ENCODE measurements at places on chromosomes 1 and 21.

DNA sequence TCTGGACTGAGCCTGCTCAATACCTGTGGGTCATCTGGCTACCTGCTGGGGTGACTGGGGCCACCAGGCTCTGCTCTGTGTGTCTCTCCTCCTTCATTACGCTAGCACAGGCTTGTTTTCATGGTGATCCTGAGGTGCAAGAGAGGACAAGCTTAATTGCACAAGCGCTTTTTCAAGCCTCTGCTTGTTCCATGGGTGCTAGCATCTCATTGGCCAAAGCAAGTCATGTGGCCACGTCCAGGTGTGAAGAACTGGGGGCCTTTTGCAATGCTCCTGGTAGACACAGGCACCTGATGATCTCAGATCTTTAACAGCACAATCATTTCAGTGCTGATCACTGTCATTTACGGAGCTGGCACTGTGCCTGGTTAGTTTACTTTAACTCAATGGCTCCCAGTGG lies 114.6 kb downstream of the KAZN start:
- ATAC-seq = peak; percentile 91

- no peak for ATAC-seq
These were observed 44.8 kb upstream of the CACYBP start for GRCh38 chr1:174954671-174955669.

DNA sequence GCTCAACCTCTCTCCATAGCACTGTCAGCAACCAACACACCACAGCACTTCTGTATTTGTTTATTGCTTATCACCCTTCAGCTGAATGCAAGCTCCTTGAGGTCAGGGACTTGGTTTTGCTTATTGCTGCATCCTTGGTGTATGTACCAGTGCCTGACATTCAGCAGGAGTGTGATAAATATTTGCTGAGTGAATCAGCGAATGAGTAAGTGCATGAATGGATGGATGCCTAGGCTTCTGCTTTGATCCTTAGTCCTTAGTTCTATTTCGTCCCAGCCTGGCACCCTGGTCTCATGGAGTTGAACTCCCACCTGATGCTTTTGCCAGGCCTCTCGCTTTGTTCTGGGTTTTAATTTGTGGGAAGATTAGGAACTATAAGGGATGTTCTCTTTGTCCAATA lies 88.2 kb downstream of the ZSCAN20 start:
- ATAC-seq = no peak

DNA sequence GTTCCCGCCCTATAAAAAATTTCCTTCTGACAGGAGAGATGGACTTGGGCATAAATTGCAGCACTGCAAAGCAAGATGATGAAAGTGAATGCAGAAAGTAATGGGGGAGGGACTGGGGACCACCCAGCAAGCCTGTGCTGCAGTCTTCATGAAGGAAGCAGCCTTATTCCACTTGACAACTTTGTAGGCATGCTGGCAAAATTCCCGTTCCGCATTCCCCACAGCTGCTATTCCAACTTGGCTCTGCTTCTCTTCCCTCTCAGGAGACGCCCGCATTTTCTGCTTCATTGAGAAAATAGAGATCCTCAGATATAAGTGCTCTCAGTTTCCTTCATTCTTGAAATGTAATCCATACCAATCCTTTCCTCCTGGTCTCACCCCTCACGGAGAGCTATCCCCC lies 2.4 kb downstream of the HMGB4 start:
- ATAC-seq = no peak

DNA sequence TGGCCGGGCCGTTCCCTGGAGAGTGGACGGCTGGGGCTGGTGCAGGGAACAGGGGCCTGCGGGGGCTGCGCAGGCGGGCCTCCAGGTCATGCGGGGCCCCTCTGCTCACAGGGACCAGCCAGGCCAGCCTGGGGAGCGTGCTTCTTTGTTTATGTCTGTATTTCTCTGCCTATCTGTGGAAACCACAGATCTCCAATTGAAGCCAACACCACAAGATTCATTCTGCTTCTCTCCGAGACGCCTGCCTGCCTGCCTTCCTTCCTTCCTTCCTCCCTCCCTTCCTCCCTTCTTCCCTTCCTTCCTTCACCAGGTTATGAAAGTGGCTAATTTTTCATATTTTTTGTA lies 39.9 kb upstream of the HMGN1 start:
- no peak for ATAC-seq

DNA sequence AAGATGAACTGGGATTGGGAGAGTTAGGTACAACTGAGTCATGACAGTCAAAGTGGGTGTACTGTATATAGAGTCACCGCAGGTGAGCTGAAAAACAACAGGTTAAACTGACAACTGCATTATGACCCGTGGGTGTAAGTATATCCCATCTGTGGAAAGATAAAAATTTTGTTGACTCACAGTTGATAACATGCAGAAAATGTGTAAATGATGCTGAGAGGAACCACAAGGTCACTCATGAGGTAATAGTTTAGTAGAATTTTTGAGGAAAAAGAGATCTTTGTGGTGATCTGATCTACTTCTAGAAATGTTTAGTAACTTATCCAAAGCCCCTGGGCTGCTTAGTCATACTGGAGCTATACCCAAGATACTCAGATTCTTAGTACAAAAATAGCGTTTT lies 838 bp downstream of the OR2C3 start:
- no peak for ATAC-seq

- ATAC-seq = no peak
These were observed 25.4 kb upstream of the PARP1 start for GRCh38 chr1:226433341-226433720.

GRCh38 chr1:189323091-189323490 lies 1154.6 kb downstream of the BRINP3 start:
- no peak for ATAC-seq

DNA sequence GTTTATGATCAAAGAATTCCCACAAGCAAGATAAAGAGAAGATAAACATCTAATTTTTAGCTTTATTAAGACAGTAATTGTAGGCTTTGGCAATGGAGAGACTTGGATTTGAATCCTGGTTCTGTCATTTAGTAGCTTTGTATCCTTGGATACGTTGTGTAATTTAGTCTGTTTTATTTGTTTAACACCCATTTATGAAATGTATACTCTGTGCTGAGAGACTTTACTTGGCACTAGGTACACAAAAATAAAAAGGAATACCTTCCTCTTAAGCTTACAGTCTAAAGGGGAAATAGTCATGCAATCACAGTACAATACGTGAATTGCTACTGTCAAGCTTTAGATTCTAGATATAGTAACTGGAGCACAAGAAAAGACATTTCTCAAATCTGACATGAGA lies 23.8 kb downstream of the ZMPSTE24 start:
- no peak for ATAC-seq

DNA sequence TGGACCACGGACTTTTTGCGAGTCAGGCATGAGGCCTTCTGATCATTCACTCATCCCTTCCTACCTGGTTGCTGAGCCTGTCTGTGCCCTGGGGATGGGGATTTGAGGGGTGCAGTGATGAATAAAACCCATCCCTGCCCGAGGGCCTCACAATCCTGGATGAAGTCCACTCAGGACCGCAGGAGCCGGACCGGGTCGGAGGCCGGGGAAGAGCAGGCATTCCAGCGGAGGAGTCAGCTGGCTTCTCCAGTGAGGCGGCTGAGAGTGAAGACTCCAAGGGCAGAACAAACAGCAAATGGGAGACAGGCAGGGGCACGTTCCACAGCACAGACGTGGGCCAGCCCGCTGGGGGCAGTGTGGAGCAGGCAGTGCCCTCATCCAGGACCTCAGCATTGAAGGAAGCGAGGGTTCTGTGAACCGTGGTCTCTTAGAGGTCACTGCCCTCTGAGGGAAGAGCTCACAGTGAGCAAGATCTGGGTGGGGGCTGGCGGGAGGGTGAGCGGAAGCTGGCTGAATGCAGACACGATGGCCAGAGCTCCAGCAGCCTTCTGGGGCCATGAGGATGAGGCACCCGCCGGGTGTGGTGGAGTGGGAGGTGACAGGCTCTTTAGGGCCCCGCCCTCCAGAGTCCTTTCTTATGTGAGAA lies 10.9 kb upstream of the LRRC3 start:
- peak; percentile 28 for ATAC-seq

GRCh38 chr1:221779771-221780170 lies 37.9 kb upstream of the DUSP10 start:
- ATAC-seq = peak; percentile 58

GRCh38 chr1:53591924-53592323 lies 132.7 kb downstream of the DMRTB1 start:
- no peak for ATAC-seq

DNA sequence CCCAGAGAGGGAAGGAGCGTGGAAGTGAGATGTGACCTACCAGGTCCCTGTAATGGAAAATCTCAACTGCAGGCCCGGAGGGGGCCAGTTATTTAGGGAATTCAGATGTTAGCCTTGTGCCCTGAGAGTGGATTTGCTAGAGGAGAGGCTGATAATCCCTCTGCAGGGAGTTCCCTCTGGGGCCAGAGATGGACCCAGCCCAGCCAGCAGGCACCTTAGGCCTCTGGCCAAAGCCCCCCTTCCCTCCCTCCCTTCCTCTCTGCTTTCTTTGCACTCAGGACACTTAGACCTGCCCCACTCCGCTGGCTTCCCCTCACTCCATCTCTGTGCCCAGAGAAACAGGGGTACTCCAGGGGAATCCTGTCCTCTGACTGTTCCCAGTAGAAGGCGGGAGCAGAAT lies 1.5 kb upstream of the ATP1A2 start:
- ATAC-seq = no peak
